ENCODE measurements at places on chromosomes 11 and 22. TPM values are rescaled to one million over a fixed set of nuclear protein-coding genes. Genes with fewer than 3 reads are reported as not detected.

Gene TSPAN18
- total RNA-seq, result 27.6 TPM

Gene BCL2L13
- total RNA-seq, result 44.1 TPM

Gene CYP2D6
- total RNA-seq, result 2.5 TPM

Gene P2RX6
- total RNA-seq, result 2.3 TPM

Gene KIRREL3
- total RNA-seq, result 6.1 TPM

Gene MS4A12
- not detected for total RNA-seq

Gene LARGE2
- 14.3 TPM for total RNA-seq

Gene KCNJ4
- total RNA-seq, result 0.41 TPM

All from metanephros (tissue), 2 donors.